Tibial nerve (tissue), 4 donors: ENCODE measurements at places on chromosomes 4 and X. TPM values are rescaled to one million over a fixed set of nuclear protein-coding genes. Genes with fewer than 3 reads are reported as not detected.
A peak's percentile ranks its signal among the peaks of the same experiment; 100 is the strongest.

GRCh38 chr4:81049330-81049729, 18.8 kb downstream of the BMP3 start:
- DNase-seq: peak; percentile 15

NWD2 gene
- 1.1 TPM for total RNA-seq

GRCh38 chrX:118216509-118216908, 99.9 kb upstream of the KLHL13 start:
- DNase-seq: no peak

DNA sequence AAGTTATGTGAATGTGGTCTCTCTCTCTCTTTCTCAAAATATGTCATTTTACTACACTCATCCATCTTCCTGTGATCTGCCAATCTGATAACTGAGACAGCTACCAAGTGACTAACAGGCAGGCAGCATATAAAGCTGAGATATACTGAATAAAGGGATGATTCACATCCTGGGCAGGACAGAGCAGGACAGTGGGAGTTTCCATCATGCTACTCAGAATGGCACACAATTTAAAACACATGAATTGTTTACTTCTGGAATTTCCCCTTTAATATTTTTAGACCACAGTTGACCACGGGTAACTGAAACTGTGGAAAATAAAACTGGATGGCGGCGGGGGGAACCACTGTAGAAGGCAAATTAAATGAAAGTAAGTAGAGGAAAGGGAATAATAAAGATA, 58.6 kb upstream of the DCTD start:
- DNase-seq: no peak

- no peak for DNase-seq
Observed at GRCh38 chrX:153845842-153846241, 15.5 kb upstream of the PDZD4 start.

- DNase-seq: no peak
Observed at GRCh38 chr4:27270435-27270834, 409.8 kb downstream of the STIM2 start.

DNA sequence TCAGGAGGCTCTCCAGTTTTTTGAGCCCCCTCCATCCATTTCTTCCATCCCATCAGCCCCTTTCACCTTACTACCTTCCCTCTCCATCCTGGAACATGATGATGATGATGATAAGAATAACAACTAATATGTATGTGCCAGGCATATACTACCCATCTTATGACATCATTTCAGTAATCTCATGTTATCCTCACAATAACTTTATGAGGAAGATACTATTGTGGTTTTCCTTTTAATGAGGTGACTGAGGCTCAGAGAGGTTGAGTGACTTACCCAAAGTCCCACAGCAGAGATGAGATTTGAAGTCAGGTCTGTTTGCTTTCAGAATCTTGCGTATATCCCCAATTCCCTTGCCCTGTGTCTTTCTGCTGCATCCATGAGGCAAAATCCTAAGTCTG, 55.1 kb downstream of the RTL9 start:
- no peak for DNase-seq

DUSP21 gene
- not detected for total RNA-seq

- DNase-seq: no peak
Observed at GRCh38 chr4:129335276-129335675, 239.3 kb downstream of the C4orf33 start.

ZNF674 gene
- 3.1 TPM for total RNA-seq

PAGE1 gene
- total RNA-seq: not detected

GRCh38 chrX:46573892-46574773, 568 bp downstream of the CHST7 start:
- DNase-seq: peak; percentile 19

DNA sequence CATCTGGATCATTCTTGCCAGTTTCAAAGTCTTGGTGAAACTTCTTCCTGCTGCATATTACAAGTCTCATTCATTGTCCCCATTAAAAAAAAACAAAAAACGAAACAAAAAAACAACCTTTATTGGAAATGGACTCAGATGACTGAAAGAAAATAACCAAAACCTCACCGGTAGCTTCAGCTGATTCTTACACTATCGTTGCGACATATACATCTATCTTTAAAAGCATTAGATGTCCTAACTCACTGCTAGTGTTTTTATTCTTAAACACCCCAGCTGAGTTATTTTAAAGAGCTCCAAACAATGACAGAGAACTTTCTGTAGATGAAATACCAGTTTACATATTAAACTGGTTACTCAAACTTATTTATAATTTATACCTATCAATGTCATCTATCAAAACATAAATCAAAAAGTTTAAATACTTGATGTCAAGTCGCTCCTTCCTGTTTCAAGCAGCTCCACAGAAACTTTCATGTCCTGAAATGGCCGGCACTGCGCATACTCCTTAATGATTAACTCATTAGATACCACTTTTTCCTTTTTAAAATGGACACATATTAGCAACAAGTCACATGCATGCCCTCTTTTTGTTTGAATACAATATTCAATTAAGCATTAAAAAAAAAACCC, 87.2 kb downstream of the HPRT1 start:
- DNase-seq: no peak
